Type B pancreatic cell (in vitro differentiated cells): ENCODE measurements at places on chromosomes 16 and 17. TPM values are rescaled to one million over a fixed set of nuclear protein-coding genes. Genes with fewer than 3 reads are reported as not detected.

- no peak for DNase-seq
Observed at GRCh38 chr16:2497695-2498484, 15.9 kb upstream of the ATP6V0C start.

DNA sequence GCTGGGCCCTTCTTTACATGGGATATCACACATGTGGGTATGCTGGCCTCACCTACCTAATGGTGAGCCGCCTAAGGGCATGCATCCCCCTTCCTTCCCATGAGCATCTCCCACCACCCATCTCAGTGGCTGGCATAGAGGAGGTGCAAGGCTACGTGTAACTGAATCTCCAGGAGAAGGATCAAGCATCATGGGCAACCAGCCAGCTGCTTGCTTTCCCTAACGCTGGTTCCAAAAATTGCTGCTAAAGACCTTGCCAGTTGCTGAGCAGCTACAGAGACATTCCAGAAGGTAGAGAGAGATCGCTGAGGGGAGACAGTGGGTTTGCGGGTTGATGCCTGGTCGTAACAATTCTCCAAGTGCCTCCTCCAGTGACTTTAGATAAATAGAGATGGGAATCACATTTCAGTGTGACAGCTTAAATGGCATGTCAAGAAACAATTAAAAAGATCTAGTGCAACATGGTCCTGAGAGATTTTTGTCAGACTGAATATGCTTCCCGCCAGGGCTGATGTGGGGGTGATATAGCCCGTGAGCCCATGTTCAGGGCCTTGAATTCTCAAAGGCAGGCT is 378.4 kb upstream of the CDH5 start:
- DNase-seq, result no peak

DNA sequence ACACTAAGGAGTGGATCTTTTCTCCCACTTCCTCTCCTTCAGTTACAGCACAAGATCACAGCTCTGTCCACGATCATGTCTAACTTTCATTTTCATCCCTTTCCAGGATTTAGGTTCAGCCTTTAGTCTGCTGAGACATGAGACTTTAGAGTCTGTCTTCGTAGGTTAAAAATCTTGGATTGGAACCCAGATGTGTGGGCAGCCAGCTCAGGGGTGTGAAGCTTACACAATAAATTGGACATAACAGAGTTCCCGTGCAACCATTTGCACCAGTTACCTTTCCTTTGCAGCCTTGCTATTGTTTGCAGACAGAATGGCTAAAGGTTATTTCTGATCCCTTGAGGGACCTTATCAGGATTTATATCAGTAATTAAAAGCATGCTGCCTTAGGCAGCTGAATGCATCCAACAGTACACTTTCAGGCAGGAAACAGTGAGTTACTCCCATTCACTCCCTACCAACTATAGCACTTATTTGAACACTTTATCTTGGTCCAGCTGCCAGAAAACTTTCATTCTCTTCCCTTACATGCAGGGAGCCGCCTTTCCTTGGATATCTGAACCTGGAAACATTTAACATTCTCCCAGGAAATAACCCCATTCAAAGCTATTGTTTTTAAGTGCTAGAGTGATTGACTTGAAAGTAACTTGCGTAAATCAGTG is 87.3 kb downstream of the TMEM100 start:
- DNase-seq, result no peak

DNA sequence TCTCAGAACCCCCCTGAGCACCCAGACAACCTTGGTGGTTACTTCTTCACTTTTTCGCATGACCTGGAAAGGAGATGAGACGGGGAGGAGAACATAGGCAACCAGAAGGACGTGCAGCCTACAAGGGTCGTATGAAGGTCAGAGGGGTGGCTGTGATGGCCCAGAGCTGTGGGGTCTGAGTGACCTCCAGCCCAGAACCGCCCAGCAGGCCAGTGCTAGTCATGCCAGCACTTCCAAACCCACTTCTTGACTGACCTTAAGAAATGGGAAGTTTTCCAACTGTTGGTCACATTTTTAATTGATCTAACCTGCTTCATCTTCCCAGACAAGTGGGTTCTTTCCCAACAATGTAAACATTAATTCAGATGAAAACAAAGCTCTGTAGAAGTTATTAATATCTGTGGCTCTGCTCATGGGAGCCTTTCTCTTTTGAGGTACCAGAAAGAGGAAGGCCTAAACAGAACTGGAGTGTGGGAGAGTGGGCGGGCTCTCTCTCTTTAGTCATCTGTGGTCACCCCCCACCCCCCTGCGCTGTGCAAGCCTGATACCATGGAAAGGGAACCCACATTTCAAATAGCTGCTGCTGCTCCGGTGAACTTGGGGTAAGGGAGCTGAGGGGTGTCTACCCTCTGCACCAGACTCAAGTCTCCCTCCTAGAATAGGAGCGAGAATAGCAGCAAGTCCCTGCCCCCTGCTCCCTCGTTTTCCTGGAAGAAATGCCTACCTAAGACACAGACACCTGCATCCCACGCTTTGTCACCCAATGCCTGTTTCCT is 101.6 kb downstream of the RAB11FIP4 start:
- DNase-seq, result no peak

DNA sequence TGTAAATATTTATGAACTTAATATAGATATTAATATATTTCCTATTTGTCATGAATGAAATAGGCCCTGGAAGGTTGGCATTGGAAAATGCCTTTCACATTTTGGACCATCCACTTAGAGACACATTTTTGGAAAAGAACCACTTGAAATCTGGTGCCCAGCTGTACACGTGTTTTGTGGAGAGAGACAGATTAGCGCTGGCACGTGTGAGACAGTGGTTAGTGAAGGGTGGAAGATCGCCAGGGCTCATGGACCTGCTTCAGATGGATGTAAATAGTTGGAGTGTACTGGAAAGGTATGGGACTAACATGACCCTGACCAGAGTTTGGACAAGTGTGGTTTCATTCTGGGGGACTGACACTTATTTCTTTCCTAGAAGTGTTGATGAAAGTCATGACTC is 222.9 kb downstream of the PRKCA start:
- DNase-seq, result no peak

ATP1B2 gene
- total RNA-seq, result 1.9 and 4.8 TPM in 2 replicates
